T-helper 2 cell (primary cell): ENCODE measurements at places on chromosomes 12 and 14.

- no peak for DNase-seq
These were observed 2.3 kb downstream of the C1QL4 start for GRCh38 chr12:49334681-49335080.

DNA sequence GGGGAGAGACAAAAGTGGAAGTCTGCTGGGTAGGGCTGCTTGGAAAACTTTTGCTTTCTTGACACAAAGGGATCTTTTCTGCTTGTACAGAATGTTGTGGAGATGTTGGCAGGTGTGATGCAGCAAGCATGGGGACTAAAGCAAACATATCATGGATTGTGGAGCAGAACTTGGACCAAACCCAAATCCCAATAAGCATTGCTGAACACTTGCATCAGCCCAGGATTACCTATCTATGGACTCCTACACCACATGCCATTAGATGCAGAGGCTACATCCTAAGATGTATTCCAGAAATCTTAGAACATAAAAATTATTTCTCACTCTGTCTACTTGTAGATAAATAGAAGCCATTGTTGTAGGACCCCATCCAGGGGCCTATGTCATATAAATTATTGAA lies 44.7 kb upstream of the RERG start:
- DNase-seq: no peak

- no peak for DNase-seq
These were observed 420.8 kb downstream of the FUT8 start for GRCh38 chr14:65833267-65833880.

- DNase-seq: no peak
These were observed 124.5 kb downstream of the PTPRO start for GRCh38 chr12:15446807-15447206.

DNA sequence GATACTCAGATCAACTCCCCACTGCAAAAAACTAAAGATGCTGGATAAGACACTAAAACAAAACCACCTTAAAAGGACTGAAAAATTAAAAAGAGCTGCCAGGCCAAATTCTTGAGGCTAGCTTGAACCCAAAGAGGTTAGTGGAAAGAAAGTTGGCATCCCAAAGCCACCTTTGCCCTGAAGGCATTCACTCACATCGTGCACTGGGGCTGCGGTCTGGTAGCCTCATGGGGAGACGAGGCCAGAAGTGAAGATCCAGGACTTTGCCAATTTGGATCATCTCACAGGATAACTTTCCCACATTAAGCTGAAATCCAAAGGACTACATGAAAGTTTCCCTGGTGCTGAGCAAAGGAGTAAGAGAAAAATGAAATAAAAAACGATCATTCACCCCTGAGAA lies 63.9 kb downstream of the EFCAB11 start:
- DNase-seq: no peak

DNA sequence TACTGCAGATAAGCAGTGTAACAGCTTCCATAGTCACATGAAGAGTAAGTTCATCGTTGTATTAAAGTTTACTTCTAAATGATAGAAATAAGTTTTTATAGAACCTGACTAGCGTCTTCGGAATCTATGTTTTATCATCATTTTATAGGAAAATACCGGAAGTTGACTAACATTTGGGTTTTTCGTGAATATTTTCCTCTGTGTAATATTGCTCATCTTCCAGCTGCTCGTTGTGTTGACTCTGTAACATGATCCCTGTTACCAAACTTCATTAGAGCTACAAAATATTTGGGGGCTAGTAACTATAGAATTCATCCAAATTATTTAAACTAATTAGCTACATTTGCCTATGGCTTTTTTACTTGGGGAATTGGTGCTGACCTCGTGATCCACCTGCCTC lies 37.2 kb downstream of the DDX51 start:
- DNase-seq: no peak

- DNase-seq: no peak
These were observed 707.7 kb upstream of the NOVA1 start for GRCh38 chr14:27305441-27305945.

DNA sequence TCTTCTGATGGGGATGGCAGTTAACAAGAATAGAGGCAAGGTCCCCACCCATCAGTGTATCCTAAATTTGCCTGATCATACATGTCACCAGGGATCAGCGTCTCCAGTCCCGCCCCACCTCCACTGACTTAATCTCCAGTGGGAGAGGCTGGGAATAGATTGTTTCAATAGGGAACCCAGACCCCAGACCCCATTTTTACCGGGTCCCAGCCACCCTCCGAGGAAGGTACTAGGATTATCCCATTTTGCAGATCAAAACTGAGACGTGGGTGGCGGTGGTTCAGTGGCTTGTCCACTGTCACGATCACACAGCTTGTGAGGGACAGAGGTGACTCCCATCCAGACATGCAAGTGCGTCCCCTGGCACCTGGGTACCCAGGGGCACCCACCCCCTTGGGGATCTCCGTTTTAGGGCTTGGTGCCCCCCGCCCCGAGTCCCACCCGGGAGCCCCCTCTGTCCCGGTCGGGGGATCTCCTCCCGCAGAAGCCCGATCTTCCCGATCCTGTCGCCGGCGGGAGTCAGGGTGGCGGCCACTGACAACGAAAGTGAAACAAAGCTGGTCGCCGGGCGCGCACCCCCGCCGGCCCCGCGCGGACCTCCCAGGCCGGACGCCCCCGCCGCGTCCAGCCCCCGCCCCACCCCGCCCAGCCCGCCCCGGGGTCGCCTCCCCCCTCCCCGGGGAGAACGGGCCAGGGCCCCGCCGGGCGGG lies 523 bp downstream of the WSB2 start:
- peak; percentile 41 for DNase-seq

- no peak for DNase-seq
These were observed 17.5 kb downstream of the YY1 start for GRCh38 chr14:100256339-100256895.

DNA sequence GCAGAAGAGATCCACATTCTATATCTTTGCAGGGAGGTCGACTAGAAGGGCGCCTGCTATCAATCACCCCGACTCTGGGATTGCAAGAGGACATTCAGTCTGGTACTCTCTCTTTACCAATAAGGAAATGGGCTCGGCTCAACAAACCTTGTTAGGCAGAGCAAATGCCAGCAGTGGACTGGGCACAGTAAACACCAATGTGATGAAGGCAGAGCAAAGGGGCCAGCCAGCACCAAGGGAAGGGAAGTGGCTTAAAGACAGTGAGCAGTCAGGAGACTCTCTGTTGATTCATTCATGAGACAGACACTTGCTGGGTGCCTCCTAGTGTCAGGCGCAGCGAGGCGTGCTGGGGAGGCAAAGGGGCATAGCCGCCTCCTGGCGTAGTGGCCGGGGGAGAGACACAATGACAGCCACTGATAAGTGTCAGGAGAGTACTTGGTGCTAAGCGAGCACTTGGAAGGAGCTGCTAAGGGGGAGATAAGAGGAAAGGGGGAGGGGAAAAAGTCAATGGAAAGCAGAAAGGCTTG lies 34.1 kb downstream of the TMCC3 start:
- no peak for DNase-seq

DNA sequence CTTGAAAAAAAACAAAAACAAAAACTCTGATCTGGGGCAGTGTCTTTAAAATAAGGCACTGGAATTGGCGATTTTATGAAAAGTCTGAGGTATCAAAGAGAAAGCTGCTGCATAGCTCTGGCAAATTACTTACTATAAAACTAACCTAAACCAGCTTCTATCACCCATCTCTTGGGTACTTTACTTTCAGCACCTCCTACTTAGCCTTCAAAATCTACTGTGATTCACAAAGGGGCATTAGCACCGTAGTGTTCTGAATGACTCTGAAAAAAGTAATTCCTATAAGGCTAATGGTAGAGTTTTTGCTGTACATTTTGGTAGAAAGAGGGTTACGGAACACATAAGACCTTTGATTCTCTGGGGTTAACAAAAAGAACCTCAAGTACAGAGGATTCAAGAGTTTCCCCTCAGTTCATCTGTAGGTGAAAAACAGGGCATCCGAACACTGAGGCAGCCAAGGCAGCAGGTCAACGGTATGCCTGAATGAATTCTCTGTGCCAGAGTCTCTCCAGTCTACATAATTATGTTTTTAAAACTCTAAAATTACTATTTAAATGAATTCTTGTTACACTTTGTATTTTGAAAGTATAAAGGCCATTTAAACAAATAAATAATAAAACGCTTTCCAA lies 101.5 kb downstream of the ELK3 start:
- DNase-seq: no peak

GRCh38 chr12:1807087-1807860 lies 13.1 kb upstream of the LRTM2 start:
- DNase-seq: no peak

- DNase-seq: no peak
These were observed 258.7 kb downstream of the EMP1 start for GRCh38 chr12:13454991-13455777.

- DNase-seq: no peak
These were observed 10.8 kb upstream of the ACTR6 start for GRCh38 chr12:100189636-100190394.

GRCh38 chr14:63039866-63040265 lies 5.4 kb downstream of the KCNH5 start:
- DNase-seq: no peak

DNA sequence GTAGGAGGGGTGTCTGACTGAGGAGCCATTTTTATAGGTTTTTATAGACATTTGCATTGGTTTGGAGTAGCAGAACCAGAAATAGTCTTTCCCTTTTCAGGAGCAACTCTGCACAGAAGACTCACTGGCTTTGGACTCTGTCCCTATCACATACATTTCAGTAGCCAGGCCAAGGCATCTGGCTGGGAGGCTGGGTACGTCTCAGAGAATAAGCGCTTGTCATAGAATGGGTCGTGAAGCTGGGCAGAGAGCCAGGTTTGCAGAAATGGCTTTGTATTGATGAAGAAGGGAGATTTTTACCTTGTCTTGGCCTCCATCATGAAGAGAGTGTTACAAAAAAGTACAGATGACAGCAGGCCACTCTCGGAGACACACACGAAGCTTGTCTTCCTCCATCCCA lies 98.6 kb downstream of the CACNA1C start:
- no peak for DNase-seq

GRCh38 chr14:104109731-104110361 lies 24.3 kb downstream of the ASPG start:
- DNase-seq: no peak

- no peak for DNase-seq
These were observed 486.3 kb downstream of the LRIG3 start for GRCh38 chr12:58433959-58434358.

DNA sequence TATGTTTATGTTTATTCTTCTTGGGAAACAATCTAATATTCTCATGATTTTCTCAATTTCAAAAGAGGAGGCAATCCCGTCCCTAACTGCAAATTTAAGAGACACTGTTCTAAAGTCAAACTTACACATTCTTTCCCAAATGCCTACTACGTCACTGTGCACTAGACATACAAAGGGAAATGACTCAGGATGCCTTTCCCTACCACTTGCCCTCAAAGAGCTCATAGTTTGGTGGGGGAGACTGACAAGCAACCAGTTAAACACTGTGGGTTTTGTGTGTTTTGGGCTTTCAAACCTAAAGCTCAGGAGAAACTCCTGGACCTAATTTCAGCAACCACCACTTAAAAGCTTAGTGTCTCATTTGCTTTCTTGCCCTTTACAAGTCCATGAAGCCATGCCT lies 58.4 kb downstream of the ATP2B1 start:
- no peak for DNase-seq

GRCh38 chr14:79831195-79831892 lies 380.0 kb downstream of the DIO2 start:
- no peak for DNase-seq

GRCh38 chr14:60061371-60061770 lies 30.4 kb upstream of the PCNX4 start:
- no peak for DNase-seq

DNA sequence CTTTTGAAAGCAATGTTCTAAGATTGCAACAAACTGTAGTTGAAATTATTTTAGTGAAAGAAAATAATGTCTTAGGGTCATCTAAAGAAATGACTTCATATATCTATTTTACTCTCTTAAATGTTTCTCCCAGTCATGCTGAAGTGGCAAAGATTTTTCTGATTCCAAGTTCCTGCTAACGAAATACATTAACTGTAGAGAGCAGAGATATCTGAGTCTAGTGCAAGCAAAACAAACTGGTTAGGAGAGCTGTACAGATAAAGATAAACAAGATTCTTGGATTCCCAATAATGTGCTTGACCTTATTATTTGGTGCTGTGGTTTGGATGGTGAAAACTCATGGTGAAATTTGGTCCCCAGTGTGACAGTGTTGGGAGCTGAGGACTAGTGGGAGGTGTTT lies 199.9 kb upstream of the PWP1 start:
- DNase-seq: no peak

DNA sequence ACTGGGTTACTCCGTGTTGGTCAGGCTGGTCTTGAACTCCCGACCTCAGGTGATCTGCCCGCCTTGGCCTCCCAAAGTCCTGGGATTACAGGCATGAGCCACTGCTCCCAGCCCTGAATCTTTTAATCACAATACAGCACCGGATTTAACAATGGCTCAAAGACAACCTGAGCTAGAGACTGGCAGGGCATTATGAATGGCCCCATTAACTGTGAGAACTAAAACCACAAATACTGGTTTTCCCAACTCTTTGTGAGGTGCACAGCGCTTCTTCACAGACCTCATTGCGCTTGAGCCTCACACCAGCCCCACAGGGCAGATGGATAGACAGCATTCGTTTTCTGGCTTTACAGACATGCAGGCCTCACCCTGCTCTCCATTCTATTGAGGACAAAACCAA lies 107.0 kb upstream of the FKBP4 start:
- DNase-seq: no peak

GRCh38 chr14:72023128-72024042 lies 91.2 kb downstream of the RGS6 start:
- peak; percentile 42 for DNase-seq

DNA sequence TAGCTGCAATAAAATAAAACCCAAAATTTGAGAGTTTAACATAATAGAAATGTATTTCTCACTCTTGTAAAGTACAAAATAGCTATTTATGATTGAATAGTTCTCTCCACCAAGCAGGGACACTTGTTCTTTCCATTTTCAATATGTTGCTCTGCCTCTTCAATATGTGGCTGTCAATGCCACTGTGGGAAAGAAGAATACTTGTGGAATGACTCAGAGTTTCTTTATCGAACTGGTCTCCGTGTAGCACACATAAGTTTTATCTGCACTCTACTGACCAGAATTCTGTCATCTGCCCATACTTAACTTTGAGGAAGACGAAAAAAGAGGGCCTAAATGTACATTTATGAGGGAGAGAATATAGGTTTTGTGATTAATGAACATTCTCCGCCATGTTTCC lies 256.9 kb downstream of the ATXN7L3B start:
- DNase-seq: no peak

DNA sequence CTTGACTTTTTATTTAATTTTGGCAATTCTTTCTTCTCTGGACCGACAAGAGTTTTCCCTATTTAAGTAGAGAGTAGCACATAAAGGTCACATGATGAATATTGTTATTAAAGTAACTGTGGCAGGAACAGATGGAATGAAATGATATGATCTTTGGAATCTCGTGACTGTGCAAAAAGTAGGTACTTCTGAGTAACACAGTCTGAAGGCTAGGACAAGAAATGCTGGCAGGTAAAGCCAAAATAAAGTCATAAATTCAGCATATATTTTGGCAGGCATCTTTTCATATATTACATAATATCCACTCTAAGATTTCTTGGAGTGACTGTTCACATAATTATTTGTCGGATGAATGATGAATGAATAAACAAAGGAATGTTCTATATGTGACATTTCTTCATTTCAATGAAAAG lies 121.4 kb downstream of the EFCAB11 start:
- DNase-seq: no peak
